Lower lobe of right lung (tissue), 2 donors: ENCODE measurements at places on chromosomes 16 and 17. TPM values are rescaled to one million over a fixed set of nuclear protein-coding genes. Genes with fewer than 3 reads are reported as not detected.

DNA sequence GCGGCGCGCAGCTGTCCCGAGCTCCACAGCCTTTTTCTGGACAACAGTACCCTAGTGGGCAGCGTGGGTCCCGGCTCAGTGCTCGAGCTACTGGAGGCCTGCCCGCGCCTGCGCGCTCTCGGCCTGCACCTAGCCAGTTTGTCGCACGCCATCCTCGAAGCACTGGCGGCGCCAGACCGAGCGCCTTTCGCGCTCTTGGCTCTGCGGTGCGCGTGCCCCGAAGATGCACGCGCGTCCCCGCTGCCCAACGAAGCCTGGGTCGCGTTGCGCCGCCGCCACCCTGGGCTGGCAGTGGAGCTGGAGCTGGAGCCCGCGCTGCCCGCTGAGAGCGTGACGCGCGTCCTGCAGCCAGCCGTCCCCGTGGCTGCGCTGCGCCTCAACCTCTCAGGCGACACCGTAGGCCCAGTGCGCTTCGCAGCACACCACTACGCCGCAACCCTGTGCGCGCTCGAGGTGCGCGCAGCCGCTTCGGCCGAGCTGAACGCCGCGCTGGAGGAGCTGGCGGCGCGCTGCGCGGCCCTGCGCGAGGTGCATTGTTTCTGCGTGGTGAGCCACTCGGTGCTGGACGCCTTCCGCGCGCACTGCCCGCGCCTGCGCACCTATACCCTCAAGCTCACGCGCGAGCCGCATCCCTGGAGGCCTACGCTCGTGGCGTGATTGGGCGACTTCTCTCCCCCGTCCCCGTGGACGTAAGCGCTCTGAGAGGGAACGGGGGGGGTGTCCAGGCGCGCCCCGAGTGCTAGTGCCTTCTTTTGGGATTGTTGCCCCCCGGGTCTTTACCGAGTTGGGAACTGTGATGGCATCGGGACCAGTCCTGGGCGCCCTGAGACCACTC lies 1.2 kb upstream of the HSF4 start:
- DNase-seq = no peak
- H3K4me1 ChIP-seq = peaks cover 56% of the 10 kb centered on the region
- H3K4me3 ChIP-seq = peak overlapping the region; percentile 54
- peaks cover 7% of the 10 kb centered on the region for H3K36me3 ChIP-seq
- H3K27me3 ChIP-seq = peaks cover 38% of the 10 kb centered on the region

DNA sequence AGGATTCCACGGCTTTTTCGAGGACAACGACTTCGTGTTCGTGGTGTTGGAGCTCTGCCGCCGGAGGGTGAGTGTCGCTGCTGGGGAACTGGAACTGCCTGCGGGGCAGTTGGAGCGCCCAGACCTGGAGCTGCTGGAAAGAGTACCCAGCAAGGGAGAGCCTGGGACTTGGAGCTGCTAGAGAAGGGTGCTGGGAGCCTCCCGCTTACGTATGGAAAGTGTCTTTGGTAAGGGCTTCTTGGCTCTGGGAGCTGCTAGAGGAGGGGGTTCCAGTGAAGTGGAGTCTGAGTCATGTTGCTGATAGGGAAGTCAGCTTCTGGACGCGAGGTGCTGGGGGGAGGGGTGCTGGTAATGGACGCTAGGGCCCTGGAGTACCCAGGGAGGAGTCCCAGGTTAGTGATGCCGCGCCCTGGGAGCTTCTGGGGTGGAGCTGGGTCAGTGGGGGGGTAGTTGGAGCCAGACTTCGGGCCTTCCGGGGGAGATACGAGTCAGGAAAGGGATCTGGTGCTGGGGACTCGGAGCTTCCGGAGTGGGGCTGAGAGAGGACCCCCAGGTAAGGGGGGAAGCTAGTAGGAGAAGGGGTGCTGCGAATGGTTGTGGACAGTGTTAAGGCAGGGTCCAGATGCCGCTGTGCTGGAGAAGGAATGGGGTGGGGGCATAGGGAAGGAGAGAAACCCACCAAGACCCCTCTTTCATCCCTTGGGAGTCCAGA lies 741 bp downstream of the PLK1 start:
- no peak overlapping the region for H3K27ac ChIP-seq
- H3K27me3 ChIP-seq = no peaks in the 10 kb centered on the region
- peaks cover 9% of the 10 kb centered on the region for H3K4me1 ChIP-seq
- H3K36me3 ChIP-seq = peaks cover 28% of the 10 kb centered on the region
- DNase-seq = peak; percentile 61

DNA sequence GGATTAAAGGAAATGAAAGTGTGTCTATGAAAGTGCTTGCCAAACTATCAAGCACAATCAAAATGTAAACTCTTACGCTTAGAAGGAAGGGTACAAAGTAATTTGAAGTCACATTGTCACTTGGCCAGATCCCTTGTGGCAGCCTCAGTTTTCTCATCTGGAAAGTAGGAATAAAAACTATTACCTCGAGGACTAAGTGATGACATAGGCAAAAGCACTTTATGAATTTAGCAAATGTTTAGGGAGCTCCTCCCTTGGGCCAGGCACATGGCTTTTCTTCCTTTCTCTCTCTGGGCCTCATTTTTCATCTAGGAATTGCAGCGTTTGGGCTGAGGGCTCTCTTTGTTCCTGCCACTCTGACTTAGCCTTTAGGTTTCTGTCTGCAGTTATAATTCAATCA lies 28.5 kb downstream of the DYNLL2 start:
- H3K4me3 ChIP-seq = no peak overlapping the region
- H3K4me1 ChIP-seq = no peaks in the 10 kb centered on the region
- H3K27me3 ChIP-seq = no peaks in the 10 kb centered on the region
- no peak overlapping the region for H3K27ac ChIP-seq
- H3K36me3 ChIP-seq = no peaks in the 10 kb centered on the region

GRCh38 chr17:44345454-44346026 lies 438 bp downstream of the GRN start:
- DNase-seq = no peak
- H3K27me3 ChIP-seq = no peaks in the 10 kb centered on the region
- H3K36me3 ChIP-seq = peaks cover 18% of the 10 kb centered on the region
- peaks cover 43% of the 10 kb centered on the region for H3K4me1 ChIP-seq
- H3K27ac ChIP-seq = peak overlapping the region; percentile 92

- no peak for DNase-seq
- H3K36me3 ChIP-seq = no peaks in the 10 kb centered on the region
- H3K27me3 ChIP-seq = no peaks in the 10 kb centered on the region
- H3K4me3 ChIP-seq = no peak overlapping the region
These were observed 549.1 kb downstream of the WWOX start for GRCh38 chr16:78648517-78648916.

SSTR5 gene
- total RNA-seq = not detected

TMED6 gene
- total RNA-seq = 0.77 TPM

TBC1D26 gene
- not detected for total RNA-seq
